Hepatocyte (in vitro differentiated cells): ENCODE measurements at places on chromosomes 4 and X.

GRCh38 chrX:11205796-11206195 is 87.4 kb upstream of the AMELX start:
- no peak for DNase-seq

GRCh38 chrX:155086202-155086840 is 15.0 kb downstream of the BRCC3 start:
- DNase-seq = peak; percentile 10

DNA sequence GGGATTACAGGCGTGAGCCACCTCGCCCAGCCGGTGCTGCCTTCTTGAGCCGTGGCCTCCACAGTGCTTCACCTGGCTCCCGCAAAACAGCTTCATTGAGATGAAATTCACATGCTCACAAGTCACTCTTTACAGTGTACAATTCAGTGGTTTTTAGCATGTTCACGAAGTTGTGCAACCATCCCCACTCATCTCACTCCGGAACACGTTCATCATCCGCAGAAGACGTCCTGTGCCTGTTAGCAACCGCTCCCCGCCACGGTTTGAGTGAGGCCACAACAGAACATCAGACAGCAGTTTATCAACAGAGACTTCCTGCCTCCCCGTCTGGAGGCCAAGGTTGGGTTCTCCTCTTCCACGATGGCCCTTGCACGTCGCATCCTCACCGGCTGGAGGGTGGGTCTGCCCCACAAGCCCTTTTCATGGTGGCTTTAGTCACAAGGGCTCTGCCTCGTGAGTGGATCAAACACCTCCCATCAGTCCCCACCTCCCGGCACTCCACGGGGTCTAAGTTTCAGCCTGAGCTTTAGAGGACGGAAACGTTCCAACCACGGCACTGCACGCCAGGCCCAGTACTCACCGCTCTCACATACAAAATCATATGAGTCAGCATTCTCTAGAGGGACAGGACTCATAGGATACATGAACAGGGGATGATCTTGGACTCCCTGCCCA is 29.6 kb upstream of the SPON2 start:
- peak; percentile 69 for DNase-seq

- peak; percentile 34 for DNase-seq
Observed at GRCh38 chr4:54229631-54230483, 764 bp downstream of the PDGFRA start.
